Dorsolateral prefrontal cortex (tissue), 122 donors: ENCODE measurements at places on chromosomes 12 and 14.

- DNase-seq = no peak
These were observed 87.9 kb downstream of the PHLDA1 start for GRCh38 chr12:75943730-75944096.

DNA sequence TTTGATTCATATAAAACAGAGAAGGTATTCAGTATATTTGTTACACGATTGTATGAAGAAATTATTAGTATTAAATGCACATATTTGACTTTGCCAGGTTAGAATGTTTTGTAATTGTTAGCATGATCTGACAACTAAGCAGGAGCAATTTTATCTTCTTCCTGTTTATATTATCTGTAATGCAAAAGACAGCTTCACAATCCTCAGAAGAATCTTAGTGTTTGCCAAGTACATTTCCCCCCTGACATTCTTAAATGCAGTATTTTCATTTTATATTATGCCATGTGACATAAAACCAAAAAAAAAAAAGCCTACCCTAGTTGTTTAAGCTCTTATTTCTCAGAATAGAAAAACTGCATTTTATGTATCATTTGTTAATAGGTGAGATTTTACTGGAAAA lies 469.4 kb downstream of the FOXG1 start:
- no peak for DNase-seq

- DNase-seq = no peak
These were observed 31.3 kb downstream of the ACTN1 start for GRCh38 chr14:68947802-68948201.

DNA sequence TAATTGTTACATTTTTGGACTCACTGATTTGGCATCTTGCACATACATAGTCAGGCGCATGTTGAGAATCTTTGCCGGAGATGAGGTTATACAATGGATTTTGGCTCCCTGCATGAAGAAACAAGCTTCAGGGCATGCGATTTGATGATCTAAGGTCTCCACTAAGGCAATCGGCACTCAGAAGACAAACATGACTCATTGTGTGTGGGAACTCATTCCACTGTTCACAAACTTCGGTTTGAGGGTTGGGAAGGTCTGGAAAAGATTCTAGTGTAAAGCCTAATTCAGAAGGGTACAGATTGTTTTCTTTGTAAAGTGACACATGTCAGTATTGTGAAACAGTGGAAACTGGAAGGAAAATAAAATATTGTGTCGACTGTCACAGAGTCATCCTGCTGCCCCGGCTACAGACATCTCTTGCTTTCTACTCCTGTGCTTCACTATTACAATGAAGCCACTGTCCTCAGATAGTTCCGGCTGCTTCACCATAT lies 192.6 kb upstream of the HMGA2 start:
- DNase-seq = no peak

DNA sequence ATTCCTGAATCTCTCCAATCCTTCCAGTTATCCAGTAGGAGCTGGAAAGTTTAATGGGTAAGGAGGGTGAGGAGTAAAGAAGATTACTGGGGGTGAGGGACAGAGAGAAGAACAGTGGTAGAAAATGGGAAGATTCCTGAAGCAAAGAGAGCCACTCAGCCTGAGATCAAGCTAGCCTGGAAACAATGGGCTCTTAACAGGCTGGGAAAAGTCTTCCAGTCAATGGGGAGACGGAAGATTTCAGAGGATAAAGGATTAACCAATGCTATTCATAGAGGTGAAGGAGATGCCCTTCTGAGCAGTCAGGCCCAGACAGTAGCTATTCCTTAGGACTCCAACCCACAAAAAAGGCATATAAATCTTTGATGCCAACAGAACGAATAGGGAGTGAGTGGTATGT lies 14.8 kb downstream of the GDF11 start:
- no peak for DNase-seq
